ENCODE measurements at places on chromosomes 13 and 19.

DNA sequence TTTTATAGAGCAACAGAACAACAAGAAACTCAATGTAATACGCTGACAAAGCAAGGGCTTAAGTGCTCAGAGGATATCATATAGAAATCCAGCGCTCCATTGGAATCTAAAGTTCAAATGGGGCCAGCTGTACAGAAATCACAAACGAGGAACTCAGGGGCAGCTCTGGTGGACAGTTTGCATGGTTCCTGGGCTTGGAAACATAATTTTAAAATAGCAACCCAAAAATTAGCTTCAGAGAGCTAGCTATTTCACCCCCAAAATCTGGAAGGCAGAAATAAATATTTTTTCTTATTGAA lies 19.2 kb upstream of the LATS2 start:
- DNase-seq = no peak

DNA sequence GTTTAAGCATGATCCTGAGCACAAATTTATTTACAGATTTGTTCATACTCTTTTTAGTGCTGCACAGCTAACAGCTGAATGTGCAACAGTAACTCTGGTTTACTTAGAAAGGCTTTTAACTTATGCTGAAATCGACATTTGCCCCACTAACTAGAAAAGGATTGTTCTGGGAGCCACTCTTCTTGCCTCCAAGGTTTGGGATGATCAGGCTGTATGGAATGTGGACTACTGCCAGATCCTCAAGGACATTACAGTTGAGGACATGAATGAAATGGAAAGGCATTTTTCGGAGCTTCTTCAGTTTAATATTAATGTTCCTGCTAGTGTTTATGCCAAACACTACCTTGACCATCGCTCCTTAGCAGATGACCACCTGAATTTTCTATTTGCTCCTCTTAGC lies 16.0 kb downstream of the ZNF100 start:
- no peak for DNase-seq

- DNase-seq = no peak
These were observed 44.9 kb downstream of the TEX29 start for GRCh38 chr13:111365149-111366005.

DNA sequence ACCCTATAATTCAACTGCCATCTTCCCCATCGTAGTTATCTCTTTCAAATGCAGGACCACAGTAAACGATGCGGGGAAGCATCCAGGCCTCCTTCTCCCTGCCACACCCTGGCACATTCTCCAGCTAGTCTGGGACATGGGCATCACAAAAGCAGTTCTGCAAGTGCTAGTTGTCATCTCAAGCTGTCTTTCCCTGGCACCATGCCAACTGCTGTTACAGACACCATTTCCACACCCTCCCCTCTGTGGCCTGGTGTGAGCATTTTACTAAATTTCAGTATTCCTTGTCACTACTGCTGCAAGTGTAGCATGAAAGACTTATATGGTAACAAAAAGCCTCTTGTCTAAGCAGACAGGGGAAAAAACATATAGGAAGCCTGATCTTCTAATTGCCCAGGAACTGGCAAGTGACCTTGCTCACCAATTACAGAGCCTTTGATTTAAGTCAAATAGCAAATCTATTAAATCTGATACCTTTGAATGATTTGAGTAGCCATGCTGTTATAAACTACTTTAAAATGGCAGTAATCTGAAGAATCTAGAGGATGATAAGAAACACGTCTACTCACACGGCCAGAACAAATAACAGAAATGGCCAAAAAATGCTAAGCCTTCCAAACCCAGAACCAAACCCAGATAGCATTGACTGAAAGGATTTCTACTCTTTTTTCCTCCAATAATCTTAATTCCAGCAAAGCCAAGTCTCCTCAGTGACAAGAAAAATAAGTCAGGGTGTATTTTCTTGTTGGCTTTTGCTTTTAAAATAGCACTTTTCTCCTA lies 179.0 kb downstream of the NUFIP1 start:
- DNase-seq = peak; percentile 33

DNA sequence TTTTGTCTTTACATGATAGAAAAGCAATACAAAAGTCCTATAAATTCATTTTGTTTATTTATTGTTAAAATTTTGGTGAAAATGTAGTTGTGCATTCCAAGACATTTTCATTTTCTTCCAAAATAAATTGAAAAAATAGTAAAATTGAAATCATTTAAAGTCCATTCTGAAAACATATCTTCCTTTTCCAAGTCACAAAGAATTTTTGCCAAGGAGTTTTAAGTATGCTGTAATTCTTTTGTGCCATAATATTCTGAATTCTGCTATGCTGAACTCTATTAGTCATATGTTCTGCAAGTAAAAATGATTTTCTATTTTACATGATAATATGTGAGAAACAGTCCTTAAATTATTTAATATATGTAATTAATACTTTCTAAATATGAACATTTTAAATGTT lies 879.6 kb upstream of the SLC10A2 start:
- DNase-seq = no peak

GRCh38 chr19:49491804-49492572 lies 4.2 kb upstream of the RPS11 start:
- DNase-seq = no peak

DNA sequence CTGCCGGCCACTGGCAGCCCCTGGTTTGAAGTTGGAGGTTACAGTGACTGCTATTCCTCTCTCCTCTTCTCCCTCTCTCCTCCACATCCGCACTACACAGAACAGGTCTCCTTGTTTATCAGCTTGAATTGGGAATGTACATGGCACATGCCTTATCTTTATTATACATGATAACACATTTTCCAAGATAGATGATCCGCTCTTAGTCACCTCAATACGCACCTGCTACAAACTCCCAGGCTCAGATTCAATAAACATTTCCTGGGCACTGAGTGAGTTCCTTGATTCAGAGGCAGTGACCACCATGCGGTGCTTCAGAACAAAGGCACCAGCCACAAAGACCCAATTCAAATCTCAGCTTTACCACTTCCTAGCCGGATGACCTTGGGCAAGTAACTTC lies 227.7 kb downstream of the TSHZ3 start:
- DNase-seq = no peak

DNA sequence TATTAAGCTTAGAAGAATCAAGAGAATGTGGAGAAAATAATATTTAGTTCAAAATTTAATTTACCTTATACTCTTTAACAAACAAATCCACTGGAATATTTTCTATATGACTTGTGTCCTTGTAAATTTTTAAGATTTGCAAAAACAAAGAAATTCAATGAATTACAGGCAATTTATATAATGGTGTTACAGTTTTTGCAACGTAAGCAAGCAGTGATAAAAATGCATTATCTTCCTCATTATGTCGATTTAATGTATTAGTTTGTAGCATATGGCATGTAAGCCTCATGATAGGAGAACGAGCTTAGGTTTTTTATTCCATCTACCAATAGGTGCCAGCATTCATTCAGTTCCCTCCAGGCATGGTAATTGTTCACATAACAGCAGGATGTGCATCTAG lies 100.0 kb upstream of the PCDH9 start:
- no peak for DNase-seq

DNA sequence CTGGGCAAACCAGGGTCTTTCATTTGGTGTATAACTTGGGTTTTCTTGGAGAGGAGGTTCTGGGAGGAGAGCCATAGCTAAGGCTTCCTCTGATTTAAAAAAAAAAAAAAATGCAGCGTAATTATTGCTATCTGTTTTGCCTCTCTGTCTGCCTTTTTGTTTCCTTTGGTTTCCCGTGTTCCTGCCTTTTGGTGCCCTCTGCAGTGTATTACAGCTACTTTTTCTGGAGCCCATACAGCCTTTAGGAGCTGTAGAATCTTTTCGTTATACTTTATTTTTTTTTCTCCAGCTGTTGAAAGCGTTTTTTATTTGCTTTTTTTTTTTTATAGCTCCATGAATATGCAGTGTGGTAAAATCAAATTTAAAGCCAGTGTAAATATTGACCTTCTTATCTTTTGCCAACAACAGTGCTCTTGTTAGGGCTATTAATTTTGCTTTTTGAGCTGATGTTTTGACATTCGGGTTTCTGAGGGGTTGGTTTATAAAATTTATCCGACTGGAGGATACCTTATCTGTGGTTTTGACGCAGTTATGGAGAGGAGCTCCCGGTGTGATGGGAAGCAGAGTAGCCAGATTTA lies 38.1 kb downstream of the ZNF493 start:
- DNase-seq = no peak

- DNase-seq = no peak
These were observed 53.0 kb downstream of the ZAR1L start for GRCh38 chr13:32262165-32262564.

GRCh38 chr19:1768248-1768647 lies 14.9 kb downstream of the ONECUT3 start:
- no peak for DNase-seq

DNA sequence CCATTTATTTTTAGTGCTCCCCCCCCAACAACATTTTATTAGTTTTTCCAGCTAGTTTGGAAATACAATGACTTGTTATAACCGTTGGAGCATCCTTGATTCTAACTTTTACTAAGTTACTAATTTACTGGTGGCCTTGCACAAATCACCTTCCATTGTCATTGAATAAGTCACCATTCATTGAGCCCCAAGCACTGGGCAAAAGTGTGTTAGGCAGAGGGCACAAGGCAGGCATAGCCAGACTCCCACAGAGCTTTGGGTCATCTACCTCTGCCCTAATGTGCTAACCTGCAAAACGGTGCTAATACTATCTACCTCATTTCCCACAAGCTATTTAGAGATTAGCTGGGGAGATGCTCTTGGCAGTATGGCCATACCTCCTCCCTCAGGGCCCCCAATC lies 86.8 kb upstream of the RNF113B start:
- DNase-seq = no peak

DNA sequence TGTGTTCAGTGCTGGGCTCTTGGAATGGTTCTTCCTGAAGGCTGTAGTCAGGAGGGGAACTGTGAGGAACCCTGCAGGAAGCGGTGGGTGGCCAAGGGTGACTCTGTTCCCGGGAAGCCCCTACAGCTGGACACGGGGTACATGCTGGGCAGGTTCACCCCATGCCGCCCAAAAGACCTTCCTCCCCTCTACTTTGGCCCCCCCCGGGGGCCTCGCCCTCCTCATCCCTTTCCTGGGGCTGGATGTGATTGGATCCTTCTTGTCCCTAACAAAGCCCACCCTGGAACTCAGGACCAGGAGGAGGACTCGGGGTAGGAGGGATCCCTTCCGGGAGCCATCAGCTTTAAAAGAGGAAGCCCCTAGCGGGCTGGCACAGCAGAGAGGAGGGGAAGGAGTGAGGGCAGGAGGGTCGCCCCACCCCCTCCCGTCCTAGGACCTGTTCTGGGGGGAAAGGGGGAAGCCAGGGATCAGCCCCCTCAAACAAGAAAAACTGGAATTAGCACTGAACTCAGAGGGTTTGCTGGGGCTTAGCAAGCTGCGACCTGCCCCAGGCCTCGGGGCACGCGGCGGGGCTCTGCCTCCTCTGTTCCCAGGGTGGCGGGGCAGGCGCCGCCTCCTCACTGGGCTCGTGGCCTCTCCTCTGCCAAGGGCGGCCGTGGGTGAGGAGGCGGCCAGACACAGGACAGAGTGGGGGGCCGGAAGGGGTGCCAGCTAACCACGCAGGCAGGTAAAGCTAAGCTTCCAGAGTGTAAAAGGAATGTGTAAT lies 4.0 kb downstream of the CEBPA start:
- DNase-seq = no peak

DNA sequence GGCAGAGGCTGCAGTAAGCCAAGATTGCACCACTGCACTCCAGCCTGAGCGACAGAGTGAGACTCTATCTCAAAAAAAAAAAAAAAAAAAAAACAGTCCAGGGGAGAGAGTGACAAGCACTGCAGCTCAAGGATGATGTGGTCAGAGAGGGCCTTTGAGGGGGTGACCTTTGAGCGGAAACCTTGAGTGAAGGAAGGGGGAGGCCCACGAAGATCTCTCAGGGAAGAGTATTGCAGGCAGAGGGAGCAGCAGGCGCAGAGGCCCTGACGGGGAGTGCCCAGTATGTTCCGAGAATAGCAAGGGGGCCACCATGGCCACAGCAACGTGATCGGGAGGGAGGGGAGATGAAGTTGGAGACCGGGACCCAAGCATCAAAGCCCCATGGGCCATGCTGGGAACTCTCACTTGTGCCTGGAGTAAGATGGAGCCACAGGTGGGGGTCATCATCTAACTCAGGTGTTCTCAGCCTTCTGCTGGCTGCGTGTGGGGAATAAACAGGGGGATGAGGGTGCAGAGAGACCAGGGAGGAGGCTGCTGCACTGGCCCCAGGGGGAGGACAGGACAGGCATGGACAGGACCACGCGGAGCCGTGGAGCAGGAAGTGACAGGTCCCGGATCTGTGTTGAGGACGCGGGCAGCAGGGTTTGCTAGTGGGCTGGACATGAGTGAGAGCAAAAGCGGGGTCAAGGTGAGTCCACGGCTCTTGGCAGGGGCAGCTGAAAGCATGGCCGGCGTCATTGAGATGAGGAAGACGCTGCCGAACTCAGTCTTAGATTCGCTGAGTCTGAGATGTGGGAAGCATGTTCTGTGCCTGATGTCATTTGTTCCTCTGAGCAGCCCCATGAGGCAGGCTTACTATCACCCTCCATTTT lies 60.4 kb downstream of the DPF1 start:
- no peak for DNase-seq

DNA sequence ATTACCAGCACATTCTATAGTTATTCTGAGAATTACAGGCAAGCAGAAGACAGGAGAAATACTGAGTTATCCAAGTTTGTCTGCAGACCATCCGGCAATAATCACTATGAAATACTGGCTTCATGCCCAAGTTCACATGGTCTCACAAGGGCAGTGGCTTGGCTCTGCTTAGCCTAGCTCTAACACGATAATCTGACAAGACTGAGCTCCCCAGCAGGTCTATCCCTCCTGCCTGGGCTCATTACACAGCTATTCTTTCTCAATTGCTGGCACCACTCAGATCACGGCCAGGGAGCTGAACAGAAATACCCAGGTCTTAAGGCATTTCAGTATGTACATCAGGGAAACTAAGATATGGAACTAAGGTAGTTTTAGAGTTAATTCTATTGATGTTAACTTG lies 361.6 kb upstream of the PCDH20 start:
- no peak for DNase-seq

DNA sequence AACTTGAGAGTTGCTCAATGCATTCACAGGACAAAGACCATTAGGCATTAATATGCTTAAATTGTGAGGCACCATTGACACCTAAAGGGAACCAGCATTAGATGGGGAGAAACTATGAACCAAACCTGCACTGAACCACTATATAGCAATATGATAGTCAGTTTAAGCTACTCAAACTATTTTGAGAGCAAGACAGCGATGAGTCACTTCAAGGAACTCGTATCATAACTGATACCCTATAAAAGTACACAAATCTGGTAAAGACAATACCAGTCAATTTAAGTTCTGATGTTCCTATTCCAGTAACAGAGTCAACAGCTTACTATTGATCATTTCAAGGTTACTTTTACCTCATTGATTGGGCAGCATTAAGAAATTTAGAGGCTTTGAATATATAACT lies 151.3 kb upstream of the ATXN8OS start:
- no peak for DNase-seq
